ENCODE measurements at places on chromosomes 7 and 10.

- no peak for DNase-seq
These were observed 1.8 kb downstream of the KLLN start for GRCh38 chr10:87861566-87861952.

- no peak for DNase-seq
These were observed 403.6 kb downstream of the SEMA3D start for GRCh38 chr7:84783141-84783778.

DNA sequence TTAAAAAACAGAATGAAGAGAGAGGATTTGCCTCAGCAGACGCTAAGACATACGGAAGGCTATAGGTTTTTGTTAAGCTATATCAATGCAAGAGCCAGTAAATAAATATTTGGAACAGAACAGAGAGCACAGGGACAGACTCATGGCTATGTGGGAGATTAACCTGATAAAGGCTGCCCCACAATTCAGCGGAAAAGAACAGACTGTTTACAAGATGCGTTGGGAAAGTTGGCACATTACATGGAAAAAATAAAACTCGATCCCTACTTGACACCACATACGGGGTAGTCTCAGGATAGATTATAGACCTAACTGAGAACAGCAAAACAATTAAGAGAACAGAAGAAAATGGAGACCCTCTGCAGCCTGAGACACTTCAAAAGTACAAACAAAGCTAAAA, 10.8 kb downstream of the KCNH2 start:
- DNase-seq = no peak

- no peak for DNase-seq
These were observed 44.9 kb downstream of the INSYN2A start for GRCh38 chr10:127151541-127151940.

GRCh38 chr7:47470567-47471357, 111.1 kb downstream of the TNS3 start:
- DNase-seq = no peak

DNA sequence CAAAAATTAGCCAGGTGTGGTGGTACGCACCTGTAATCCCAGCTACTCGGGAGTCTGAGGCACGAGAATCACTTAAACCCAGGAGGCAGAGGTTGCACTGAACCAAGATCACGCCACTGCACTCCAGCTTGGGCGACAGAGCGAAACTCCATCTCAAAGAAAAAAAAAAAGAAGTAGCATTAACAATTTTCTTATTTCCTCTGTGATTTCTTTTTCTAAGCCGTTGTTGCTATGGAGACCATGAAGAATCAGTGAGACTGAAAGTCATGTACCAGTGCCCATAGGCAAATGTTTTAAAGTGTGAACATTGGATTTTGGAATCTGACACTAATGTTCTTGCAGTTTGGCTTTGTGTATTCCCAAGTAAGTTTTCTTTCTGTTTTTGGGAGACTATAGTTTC, 18.4 kb upstream of the MAP3K8 start:
- DNase-seq = no peak

DNA sequence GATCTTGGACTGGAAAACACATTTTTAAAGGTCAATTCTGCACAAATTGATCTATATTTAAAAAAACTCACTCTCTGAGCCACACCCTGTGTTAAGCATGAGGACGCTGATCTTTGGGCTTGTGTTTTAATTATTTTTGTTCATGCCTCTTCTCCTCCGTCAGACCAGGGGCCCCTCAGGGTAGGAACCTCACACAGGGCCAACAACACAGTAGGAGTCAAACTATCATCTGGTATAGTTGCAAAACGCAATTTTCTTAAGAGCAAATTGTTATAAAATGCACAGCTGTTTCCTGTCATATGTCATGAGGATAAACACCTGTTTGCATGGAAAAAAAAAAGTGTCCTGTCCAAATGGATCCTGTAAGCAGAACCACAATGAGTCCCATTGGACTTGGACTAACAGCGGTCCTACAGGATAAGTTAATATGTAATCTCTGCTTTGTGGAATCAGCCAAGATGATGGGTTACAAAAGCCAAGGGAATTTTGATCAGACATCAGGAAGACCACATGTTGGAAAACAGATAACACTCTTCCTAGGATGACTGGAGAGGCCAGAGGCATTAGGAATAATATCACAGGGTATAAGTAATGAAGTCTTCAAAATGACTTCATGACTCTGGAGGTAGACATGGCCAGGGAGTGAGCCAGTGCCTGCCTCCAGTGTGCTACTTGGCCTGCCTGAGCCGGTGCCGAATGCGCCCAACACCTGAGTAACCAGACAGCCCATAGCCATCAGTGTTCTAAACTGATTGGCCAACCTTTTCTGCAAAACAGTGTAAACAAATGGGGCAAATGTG, 184.9 kb upstream of the ADCY1 start:
- no peak for DNase-seq

- DNase-seq = no peak
These were observed 213.6 kb upstream of the CELF2 start for GRCh38 chr10:10804061-10804460.

DNA sequence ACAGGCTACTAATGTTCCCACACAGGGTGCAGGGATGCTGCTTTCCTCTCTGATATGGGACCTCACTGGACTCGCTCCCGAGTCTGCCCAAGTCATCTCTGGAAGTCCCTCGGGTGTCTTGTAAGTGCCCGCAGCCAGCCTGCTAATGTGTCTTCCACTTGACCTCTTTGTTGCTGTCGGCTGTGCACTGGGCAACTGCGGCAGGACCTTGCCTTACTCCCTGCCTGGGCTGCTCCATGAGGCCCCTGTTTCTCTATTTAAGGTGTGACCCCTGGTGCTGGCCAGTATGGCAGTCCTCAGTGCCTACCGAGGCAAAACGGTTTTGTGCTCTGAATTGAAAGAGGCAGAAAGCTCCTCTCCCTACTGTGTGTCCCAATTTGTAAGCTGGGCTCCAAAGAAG, 88.8 kb upstream of the DUSP5 start:
- no peak for DNase-seq

DNA sequence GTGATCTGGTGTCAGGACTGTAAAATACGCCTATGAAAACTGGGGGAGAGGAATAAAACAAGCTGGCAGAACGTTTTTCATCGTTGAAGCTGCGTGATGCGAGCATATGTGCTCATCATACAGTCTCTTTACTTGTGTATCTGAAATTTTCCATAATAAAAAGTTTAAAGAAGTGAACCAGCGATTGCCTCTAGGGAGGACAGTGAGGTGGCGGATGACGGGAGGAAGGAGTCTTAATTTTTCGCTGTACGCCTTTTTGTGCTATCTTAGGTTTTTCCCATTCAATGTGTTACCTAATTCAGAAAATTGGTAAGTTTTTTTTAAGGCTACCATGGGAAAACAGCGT, 891 bp upstream of the WAPL start:
- DNase-seq = no peak

- no peak for DNase-seq
These were observed 195.8 kb upstream of the NEBL start for GRCh38 chr10:21092683-21093524.

Measured in stimulated activated CD4-positive, alpha-beta T cell treated with anti-CD3 and anti-CD28 coated beads, Interleukin-12 subunit alpha, Interleukin-12 subunit beta, amount 100 ng/mL, for 24 hours (primary cell).